ENCODE measurements at places on chromosomes 2 and 18.

DNA sequence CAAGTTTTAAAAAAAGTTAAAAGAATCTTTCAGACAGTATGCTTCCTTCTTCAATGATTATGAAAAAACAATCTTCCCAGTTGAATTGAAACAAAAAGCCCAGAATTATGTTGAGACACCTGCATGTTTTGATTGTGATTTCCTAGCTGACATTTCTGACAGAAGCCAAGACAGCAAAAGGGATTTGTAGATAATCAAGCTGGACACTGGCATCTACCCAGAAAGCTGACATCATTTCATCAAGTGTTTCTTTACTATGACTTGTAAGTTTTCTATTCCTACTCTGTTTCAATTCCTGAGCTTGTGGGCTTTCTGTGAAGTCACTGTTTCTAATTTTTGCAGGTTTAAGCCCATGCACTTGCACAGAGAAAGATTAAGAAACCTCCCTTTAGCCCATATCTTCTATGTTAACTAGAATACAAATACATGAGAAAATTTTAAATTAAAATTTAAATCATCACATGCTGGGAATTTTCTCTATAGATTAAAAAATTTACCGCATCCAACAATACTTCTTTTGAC lies 82.9 kb upstream of the CCDC85A start:
- DNase-seq = no peak

- no peak for DNase-seq
Observed at GRCh38 chr2:85549826-85550225, 10.9 kb downstream of the MAT2A start.

- no peak for DNase-seq
Observed at GRCh38 chr2:239173301-239173700, 227.5 kb downstream of the HDAC4 start.

GRCh38 chr2:241771286-241772062 lies 5.1 kb upstream of the GAL3ST2 start:
- DNase-seq = no peak

DNA sequence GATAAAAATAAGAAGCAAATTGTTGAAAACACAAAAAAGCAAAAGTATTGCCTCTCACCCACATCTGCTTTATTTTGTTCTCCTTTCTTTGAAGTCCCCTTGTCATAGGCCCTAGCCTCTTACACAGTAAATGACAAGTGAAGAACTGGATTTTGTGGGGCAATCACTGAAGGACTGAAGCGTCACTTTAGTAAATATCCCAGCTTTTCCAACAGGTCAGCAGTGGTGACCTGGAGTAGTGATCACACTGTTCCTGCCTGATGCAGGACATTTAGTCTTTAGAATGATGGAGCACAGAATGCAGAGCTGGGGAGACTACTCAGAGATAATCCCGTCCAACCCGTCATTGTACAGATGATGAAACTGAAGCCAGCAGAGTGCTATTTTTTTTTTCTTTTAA lies 28.1 kb upstream of the TDRD15 start:
- no peak for DNase-seq

DNA sequence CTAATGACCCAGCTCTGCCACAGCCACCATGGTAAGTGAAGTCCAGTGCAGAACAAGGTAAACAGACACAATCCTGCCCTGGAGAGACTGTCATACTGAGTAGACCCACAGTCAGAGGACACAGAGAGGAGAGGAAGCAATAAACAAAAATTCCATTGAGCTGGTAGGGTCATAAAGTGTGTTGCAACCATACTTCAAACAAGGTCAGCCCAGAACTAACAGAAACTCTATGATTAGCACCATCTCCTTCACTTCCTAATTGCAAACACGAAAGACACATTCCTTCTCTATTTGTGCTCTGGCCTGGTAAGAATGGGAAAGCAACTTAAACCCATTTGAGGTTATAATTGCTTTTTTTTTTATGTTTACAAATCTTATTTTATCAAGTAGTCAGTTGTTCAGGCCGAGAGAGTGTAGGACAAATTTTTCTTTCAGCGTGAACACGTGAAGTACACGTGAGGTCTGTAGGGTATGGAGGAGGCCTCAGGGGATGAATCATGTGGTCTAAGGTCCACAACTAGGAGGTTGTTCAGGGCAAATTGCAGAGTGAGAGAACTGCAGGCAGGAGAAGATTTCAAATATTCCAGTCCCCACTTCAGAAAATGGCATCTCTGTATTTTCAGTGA lies 71.4 kb upstream of the GLS start:
- no peak for DNase-seq

GRCh38 chr2:47656715-47657600 lies 126.0 kb upstream of the MSH6 start:
- DNase-seq = no peak

DNA sequence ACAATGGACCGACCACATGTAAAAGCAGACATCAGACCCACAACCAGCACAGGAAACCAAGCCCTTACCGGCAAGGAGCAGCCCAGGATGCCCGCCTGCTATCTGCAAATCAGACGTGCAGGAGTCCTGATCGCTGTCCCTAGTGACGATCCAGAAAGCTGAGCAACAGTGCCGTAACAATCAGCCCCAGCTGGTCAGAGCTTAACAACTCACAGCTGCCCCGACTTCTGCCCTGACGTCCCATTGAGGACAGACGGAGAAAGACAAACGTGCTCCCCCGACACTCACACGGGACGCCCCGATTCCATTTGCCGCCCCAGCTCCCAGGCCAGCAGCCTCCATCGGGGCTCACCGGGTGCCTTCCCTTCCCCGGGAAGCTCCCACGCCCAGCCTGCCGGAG lies 39.8 kb upstream of the PXDN start:
- DNase-seq = no peak

DNA sequence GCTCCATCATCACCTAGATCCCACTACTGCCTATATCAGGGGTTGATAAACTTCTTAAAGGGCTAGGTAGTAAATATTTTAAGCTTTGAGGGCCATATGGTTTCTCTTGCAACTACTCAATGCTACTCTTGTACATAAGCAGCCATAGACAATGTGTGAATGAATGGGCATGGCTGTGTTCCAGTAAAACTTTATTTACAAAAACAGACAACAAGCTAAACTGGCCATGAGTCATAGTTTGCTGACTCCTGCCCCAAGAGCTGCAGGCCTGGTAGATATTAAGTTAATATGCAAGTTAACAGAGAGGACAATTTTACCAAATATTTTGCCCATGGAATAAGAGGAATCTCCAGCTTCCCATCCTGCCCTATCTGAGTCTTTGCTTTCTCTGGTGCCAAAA lies 29.8 kb upstream of the MYO3B start:
- DNase-seq = no peak

GRCh38 chr18:77208964-77209363 lies 40.7 kb upstream of the GALR1 start:
- no peak for DNase-seq

- no peak for DNase-seq
Observed at GRCh38 chr18:36831139-36831538, 2.2 kb downstream of the KIAA1328 start.

DNA sequence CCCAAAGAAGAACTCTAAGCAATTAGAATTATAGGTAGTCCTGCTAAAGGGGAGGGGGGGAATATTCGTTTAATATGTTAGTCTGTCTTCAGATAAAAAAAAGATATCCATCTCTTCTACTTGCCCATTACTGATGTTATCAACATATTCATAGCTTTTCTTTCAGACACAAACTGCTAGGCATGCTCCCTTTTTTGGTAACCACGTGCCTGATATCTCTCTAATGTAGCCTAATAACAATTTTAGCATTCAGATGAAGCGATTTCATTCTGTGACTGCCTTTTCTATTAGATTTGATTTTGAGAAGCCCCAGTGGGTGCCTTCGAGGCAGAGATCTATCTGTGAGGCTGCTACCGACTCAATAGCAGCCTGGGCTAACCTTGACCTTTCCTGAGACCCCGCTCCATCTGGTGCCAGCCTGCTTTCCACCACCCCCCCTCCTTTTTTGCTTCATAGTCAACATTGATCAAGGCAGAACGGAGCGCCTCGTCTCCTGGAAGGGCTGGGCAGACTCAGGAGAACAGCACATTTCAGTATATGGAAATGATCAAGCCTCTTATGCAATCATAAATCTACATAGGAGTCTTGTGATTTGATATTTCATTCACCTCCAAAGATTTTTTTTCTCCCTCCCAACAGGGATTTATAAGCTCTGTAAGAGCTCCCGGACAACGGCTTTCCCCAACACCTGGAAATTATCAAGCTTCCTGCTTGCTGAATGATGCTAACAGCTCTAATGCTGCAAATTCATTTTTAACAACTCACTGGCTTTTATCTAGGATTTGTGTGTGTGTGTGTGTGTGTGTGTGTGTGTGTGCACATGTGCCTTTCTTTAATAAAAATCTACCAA lies 14.7 kb upstream of the BCL11A start:
- no peak for DNase-seq

GRCh38 chr2:191656391-191656790 lies 21.5 kb upstream of the NABP1 start:
- no peak for DNase-seq

- DNase-seq = no peak
Observed at GRCh38 chr2:129055824-129056223, 737.2 kb upstream of the HS6ST1 start.

DNA sequence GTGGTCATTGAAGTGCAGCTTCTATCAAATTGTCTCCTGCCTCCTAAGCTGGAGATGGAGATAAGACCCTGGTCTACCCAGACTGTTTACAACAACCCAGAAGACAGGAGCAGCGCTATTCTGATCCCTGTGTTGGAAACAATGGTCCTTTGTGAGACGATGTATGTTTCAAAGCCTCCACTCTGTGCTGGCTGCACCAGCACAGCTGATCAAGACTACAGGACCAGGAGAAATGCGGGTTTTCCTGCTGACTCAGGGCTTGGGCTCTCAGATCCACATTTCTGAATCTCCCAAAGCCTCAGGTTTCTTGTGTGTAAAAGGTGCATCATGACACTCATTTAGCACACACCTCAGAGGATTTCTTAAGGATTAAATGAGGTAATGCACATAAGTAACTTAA lies 92.0 kb downstream of the POU3F3 start:
- no peak for DNase-seq

DNA sequence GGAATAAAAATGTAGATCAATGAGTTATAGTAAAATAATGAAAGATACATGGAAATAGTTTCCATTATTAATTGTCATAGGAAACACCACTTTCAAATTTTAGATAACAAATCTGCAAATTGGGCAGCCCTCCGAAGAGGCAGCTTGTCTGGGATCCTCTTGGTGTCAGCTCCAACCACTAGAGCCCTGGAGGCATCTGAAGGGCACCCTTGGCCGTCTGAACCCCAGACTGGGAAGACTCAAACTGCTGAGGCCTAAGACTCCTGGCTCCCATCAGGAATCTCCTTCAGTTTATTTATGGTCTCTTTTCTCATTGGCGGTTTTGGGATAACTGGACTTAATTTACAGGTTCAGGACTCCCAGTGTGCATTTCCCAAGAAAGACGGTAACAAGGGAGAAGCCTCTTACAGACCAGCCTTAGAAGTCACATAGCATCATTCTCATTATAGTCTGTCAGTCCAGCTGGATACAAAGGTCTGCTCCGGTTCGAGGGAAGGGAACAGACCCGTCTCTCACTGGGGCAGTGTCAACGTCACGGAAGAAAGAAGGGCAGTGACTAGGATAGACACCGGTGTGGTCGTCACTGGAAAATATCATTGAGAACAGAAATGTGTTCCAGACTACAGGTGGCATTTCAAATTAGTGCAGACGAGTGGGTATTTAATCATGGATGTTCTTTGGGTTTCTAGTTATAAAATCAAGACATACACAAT lies 390.7 kb upstream of the NETO1 start:
- no peak for DNase-seq
